ENCODE measurements at places on chromosomes 7 and 10. TPM values are rescaled to one million over a fixed set of nuclear protein-coding genes. Genes with fewer than 3 reads are reported as not detected.

GRCh38 chr10:75451831-75452230, 20.4 kb downstream of the LRMDA start:
- no peak for DNase-seq

Gene NRP1
- 18.1 TPM for total RNA-seq

- DNase-seq = peak; percentile 72
Observed at GRCh38 chr7:5595545-5596045, 172.0 kb upstream of the TNRC18 start.

- no peak for DNase-seq
Observed at GRCh38 chr10:5606321-5606720, 60.1 kb downstream of the ASB13 start.

DNA sequence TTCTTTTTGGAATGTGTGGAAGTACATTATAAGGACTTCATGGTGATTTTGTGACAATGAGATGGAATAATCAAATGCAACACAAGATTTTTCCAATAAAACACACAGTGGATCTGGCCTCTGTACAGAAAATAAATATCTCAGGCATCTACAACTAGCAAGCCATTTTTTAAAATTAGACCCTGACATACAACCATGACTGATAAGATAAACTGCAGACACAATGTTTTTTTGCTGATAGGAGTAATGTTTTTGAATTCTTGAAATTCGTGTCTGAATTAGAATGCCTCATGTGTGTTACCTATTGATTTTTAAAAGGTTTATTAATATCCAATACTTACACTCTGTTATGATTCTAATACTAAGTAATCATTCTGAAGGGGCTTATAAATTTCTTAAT, 328.1 kb downstream of the HGF start:
- no peak for DNase-seq

DNA sequence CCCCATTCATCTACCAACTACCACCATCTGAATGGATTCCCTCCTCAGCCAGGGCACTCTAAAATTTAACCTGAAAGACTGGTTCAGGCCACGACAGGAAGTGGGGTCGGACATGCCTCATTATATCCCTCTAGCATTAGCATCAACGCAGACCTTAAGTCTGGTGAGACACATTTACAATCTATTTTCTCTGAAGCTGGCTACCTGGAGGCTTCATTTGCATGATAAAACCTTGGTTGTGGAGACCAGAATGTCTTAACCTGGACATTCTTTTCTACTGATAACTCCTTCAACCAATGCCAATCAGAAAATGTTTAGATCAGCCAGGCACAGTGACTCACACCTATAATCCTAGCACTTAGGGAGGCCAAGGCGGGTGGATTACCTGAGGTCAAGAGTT, 42.3 kb downstream of the SVOPL start:
- DNase-seq = no peak

GRCh38 chr7:3588341-3588740, 287.3 kb downstream of the SDK1 start:
- no peak for DNase-seq

Gene CUX1
- 38.8 TPM for total RNA-seq

DNA sequence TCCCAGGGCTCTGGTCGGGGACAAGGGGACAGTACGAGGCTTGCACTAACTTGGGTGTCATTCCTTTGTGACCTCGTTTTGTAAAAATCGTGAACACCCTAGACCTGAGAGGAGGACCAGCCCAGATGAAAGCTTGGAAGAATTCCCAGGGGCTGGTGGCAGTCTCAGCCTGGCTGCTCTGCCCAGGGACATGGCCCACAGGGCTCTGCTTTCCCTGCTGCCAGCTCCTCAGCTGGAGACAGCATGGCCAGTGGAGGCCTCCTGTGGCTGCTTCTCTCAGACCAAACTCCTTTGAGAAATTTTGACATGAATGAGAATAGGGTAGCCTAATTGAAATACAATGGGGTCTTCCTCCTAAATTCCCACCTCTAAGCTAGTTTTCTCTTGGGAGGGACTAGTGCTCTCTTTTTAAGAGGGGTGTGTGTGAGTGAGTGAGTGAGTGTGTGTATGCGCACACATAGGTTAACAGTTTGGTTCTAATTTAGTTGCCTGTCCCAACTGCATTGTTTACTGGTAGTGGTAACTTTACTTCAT, 140.3 kb upstream of the EFCAB10 start:
- DNase-seq = no peak

DNA sequence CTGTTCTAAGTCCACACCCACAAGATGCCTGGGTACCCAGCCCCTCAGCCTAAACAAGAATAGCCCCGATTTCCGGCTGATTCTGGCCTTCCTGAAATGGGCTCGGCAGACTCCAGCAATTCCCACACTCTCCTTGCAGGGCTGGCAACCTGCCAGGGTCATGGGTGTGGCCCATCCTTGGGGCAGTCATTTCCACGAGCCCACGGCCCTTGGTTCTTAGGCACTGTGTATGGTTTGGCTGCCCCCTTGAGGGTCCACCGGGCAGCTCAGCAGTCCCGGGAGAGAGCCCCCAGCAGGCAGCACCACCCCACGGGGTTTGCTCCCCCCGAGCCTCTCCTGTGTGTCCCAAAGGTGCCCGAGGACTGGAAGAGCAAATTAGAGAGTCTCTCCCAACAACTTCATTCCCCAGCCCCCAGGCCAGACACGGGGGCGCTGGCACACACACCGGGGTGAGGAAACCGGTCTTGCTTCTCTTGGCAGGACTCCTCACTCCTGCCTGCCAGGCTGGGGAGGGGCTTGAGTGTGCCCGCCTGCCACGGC, 142.2 kb downstream of the EMX2 start:
- DNase-seq = no peak

DNA sequence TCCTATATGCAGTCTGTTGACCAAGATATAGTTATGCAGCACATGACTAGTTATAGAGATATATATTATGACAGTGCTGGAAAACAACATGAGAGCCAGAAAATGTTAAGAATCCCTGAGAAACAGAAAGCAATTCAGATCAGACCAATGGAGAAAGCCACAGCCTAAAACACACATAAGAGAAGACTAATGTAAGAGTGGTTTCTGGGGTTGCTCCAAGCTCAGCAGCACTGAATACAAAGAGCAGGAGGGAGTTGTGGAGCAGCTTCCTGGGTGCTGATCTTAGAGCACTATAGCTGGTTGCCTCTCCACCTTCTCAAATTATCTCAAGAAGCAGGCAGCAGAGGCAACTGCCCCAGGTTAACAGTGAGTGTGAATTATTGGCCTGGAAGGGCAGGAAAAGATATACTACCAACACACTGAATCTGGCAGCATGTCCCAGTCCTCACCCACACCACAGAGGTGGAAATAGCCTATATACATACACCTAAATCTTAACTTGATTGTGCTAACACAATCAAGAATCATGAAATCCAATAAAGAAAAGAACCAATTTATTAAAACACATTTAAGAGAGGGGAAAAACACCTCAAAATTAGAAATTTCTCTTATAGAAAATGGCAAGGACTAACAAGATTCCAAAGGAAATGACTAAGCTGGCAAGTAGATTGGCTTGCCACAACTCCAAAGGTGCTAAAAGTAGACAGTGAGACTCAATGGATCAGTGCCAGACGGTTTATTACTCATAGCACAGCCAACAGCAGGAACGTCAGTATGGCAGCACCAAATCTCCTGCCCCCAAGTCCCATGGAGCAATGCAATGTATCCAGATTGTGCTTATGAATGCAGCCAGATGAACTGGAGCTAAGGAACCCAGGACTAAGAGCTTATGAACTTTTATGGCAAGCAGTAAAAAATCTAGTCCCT, 5.1 kb downstream of the PTTG1IP2 start:
- no peak for DNase-seq

- no peak for DNase-seq
Observed at GRCh38 chr7:99622596-99622995, 5.8 kb downstream of the ZSCAN25 start.

Gene MPP7
- not detected for total RNA-seq

- no peak for DNase-seq
Observed at GRCh38 chr7:45709168-45710042, 135.2 kb downstream of the ADCY1 start.

DNA sequence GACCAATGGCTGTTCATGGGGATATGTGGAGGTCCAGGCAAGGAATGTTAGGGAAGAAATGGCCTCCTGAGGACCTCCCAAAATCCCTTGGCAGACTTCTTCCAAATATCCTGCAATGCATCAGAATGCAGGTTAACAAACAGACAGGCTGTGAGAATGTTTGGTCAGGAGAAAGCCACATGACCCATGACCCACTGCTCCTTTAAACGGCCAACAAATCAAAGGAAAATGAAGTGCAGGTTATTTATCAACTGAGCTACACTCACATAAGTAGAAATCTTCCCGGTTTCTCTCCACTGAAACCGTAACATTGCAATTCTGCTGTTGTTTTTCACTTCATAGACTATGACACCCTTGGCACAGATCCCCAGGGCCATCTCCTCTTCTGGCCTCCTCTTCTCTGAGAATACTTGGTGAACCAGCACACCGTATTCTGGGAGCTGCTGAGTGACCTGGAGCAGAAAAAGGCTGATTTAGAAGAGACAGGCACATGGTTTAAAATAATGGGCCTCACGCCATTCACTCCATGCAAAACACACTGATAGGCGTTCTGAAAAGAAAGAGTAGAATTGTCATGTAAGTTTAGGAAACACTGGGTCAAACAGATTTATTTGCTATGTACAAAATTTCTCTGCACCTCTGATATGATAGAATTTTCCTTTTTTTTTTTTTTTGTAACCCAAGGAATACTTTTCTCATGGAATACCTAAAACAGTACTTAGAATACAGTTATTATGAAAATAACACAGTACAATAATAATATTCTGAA, 67.8 kb downstream of the FRMPD2 start:
- DNase-seq = peak; percentile 43

Gene LOXL4
- 0.72 TPM for total RNA-seq

DNA sequence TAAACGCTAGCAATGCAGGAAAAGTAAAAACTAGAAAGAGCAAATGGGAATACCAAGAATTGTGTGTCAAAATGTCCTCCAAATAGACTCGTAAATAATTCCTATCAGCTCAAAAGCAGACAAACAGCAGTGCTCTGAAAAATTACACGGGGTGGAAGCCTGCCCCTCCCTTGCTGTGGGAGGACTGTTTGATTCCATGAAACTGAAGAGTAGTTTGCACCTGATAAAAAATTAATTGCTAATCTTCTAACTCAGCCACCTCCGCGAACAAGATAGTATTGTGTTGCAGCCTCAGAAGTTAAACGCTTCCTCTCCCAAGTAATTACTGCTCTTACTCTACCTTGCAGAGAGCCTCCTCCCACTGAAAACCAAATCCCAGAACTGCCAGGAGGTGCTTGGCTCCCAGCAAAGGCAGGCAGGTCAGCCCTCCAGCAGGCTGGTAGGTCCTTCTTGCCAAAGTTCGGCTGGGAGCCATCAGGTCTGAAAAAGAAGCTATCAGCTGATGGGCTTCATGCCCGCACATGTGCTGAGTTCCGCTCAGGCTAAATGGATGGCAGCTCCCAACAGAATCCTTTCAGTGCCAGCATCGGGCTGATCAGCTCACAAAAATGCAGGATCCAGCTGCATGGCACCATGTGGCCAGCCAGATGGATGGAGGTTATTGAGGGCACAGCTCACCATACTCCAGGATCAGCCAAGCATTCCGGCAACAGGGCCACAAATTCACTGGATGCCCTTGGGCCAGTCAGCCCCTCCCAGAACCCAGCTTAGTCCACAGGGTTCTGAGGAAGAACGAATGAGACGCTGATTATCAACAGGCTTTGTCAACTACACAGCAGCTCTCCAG, 37.1 kb downstream of the MAD1L1 start:
- no peak for DNase-seq

GRCh38 chr10:30534465-30535144, 94.9 kb downstream of the LYZL2 start:
- peak; percentile 55 for DNase-seq

GRCh38 chr10:43135656-43136055, 2.6 kb upstream of the CSGALNACT2 start:
- no peak for DNase-seq

GRCh38 chr7:151590850-151591771, 71.4 kb upstream of the RHEB start:
- no peak for DNase-seq

- peak; percentile 92 for DNase-seq
Observed at GRCh38 chr10:110641256-110641655, 2.9 kb upstream of the RBM20 start.

DNA sequence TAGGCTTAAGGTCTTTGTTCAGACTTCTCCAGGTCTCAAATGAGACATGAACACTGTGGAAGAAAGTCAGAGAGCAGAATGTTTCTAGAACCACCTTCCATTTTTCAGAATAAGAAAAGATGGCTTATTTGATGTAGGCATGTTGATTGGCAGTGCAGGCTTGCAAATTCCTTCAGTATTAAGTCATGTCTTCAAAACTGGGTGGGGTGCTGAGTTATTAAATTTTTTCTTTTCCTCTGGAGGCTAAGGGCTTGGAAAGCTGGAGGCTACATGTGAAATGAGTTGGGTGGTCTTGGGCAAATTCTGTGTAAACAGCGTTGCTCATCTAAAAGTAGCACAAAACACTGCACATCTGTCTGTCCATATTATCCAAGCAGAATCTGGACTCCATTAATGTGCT, 62.8 kb downstream of the PRTFDC1 start:
- no peak for DNase-seq

DNA sequence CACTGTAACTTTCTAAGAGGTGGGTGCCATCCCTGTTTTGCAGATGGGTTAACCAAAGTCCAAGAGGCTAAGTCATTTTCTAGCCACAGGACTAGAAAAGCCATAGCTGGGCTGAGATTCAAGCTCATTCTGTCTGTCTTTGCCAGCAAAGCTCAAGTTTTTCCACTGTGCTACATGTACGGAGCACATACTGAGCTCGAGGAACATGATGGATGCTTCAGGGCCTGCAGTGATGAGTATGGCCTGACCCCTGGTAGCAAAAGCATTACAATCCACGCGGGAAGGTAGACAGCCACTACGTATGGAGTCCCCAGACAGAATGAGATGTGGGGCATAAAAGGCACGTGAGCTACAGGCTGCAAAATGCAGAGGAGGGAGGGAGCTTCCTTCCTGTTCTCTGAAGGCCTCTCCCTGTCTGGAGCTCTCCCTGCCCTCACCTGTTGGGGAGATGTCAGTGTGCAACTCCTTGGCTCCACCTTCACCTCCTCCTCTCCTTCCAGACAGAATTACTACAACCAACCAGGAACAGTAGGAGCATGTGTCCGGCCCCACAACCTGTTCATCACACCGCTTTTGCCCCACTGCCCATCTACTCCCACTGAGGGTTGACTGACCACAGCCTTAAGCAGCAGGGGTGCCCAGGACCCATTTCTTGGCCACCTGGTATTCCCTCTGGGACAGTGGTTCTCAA, 16.4 kb downstream of the ITPRIP start:
- no peak for DNase-seq

DNA sequence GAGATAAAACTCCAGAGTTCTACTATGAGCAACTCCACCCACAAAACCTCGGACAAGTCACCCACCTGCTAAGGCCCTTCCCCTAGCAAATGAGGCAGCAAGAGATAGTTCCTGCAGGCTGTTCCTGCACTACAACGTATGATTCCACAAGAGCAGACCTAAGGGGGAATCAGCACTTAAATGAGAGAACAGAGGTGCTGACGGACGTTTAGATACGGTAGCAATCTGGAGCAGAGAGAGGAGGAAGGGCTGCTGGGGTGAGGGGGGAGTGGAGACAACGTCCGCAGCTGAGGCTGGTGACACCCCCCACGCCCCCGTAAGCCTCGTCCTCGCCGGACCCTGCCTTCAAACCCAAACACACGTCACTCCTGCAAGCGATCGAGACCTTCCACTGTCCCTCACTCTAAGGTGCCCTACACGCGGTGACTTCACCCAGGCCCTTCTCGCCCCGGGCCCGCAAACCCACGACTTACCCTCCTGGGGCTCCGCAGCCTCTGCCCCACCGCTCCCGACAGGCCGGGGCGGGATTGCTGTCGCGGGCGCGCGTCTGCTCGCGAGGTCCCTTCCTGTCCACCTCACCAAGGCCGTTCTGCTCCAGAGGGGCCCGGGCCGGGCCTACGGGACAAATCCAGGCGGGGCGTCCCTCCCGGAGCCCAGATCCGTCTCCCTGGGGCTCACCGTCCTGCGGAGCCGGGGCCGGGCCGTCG, 635 bp downstream of the ZNF12 start:
- peak; percentile 39 for DNase-seq

All from Caki2 (cell line).